ENCODE measurements at places on chromosomes 1 and 21.

DNA sequence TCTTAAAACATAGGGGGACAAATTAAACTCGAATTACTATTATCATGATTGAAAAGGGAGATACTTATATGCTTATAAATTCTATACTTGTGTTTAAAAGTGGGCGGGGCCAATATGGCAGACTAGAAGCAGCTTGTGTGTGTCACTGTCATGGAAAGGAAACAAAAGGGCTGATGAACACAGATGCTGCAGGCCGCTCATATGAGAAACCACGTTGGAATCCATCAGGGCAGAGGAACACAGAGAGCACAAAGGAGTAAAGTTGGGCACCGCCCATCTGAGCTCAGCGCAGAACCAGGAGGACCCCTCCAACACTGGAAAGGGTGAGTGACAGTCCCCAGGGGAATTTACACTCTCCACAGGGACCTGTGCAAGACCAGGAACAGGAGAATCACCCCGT, 107.0 kb downstream of the SLC5A9 start:
- no peak for DNase-seq

- no peak for DNase-seq
Observed at GRCh38 chr1:118918230-118918939, 69.8 kb downstream of the TBX15 start.

DNA sequence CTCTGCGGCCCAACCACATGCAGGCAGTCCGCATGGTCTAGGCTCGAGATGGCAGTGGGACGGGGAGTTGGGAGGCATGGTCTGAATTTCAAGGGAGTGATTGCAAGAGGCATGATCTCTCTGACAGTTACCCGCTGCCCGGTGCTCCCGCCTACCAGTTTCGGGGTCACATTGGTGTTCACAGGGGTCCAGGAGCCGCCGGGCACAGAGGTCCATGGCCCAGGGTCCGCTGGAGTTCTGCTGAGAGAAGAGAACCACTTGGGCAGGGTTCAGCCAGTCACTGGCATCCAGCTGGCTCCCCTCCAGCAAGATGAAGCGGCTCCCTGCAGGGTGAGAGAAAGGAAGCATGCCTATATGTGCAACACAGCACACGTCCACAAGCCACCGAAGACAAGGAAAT, 141.3 kb downstream of the ASTN1 start:
- no peak for DNase-seq

GRCh38 chr21:46411236-46411635, 47.5 kb upstream of the DIP2A start:
- DNase-seq, result no peak

DNA sequence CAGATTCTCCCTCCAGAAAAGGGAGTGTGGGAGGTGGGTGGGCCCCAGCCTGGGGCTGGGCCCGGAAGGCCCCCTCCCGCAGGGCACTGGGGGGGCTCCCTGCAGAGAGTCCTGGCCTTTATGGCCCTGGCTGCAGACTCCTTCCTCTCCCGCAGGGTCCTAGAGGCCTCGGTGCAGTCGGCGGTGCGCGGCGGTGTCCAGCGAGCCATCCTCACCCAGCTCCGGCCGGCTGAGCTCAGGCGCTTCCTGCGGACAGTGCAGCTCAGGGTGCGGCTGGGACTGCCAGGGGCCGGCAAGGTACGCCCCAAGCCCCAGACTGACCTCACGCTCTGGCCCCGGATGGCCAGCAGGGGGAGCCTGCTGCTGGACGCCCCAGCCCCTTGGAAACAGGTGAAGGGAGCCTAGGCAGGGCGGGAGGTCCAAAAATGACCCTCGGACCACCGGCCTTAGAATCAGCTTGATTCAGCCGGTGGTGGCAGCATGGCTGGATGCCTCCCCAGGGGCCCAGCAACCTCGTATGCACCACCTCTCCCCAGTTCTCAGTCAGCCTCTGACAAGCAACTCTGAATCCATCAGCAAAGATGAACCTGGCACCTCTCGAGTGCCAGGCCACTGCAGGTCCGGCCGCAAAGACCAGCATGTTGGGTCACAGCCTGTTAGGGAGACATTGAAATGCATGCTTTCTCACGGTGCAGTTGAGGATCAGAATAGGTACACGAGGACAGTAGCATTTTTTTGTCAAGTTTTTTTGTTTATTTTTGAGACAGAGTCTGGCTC, 20.6 kb downstream of the MTHFR start:
- DNase-seq, result peak; percentile 13

DNA sequence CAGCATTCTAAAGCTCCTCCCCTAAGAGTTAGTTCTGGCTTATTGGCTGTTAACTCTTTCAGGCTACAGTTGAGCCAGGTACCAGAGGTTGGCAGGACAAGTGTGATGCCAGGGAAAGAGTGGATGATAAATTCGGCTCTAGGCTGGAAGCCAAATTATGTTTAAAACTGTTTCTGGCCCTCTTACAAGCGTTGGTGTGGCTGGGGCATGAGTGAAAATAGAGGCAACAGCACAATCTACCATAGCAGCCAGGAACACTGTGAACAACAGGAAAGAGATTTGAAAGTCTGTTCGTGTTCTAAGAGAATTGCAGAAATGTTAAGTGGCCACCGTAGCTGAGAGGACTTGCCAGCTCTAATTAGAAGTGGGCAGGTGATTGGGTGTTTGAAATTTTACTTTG, 84.2 kb downstream of the CDC7 start:
- no peak for DNase-seq

GRCh38 chr1:2289607-2290006, 61.5 kb downstream of the SKI start:
- DNase-seq, result no peak

- no peak for DNase-seq
Observed at GRCh38 chr1:55278378-55278777, 63.2 kb upstream of the USP24 start.

DNA sequence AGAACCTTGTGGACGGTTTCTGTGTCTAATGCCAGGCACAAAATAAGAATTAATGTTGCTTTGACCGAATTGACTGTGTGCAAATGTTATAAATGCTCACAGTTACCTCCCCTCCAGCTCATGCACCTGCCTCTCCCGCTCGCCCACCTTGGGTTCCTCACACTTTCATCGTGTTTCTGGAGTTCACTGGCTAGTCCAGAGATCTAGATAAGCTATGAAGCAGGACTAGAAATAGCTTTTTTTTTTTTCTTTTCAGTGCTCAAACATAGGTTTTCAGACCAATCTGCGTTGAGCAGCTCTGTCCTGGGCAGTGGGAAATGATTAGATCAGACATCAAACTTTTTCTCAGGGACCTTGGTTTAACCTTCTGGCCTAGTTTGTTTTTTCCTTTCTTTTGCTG, 11.1 kb downstream of the TENT5C start:
- DNase-seq, result no peak

DNA sequence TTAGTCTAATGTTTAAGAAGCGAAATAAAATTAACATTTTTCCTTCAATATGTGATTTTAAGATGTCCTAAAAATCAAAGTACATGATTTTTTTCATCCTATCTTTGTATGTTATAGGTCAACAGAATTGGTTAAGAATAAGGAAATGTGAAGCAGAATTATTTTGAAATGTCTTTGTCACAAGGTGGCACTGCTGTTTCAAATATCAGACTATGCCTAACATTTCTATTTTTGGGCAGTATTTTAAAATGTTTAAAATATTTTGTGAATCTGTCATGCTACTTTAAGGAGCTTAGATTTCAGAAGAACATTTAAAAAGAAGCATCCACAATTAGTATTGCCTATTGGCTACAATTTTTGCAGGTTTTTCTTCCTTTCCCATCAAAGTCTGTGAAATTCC, 38.7 kb downstream of the AMY1C start:
- DNase-seq, result no peak

Measured in NCI-H1092 (cell line).